ENCODE measurements at places on chromosomes 4 and X.

GRCh38 chr4:1718095-1718850, 2.9 kb downstream of the TMEM129 start:
- DNase-seq = no peak

DNA sequence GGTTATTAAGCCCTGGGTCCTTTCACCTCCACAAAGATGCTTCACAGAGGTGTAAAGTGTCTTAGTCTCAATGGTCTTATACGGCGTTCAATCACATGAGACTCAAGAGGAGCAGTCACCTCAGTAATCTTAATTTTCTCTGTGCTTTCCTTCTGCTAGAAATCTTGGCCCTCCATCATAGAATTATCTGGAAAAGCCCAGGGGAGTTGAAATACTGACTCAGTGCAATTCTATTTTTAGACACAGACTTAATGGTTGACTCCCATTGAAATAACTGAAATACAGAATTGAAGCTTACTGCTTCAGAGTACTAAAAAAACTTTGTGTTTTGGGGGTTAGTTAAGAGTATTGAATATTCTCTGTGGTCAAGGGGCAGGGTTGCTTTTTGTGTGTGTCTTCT, 94.5 kb upstream of the IL15 start:
- no peak for DNase-seq

DNA sequence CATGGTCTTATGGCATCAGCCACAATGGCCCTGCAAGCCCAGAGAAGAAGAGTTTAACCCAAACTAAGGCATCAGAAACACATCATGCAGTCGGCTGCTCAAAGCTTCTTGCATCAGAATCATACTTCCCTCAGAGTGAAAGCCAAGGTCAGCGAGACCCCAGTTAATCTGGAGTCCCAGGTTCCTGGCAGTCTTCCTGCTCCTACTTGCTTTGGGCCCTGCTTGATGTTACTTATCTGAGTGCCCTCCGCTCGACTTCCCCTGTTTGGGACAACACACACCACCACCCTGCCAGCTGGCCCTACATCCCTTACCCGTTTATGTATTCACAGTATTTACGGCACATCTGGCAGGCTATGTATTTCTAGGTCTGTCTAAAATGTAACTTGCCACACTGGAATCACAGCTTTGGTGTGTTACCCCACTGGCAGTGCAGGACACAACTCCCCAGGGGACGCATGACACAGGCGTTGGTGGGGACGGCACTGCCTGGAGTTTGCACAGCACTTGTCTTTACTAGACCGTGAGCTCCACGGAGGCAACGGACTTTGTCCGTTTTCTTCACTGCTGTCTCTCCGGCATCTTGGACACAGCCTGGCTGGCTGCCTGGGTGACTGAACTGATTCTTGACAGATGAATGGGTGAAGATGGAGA, 22.8 kb downstream of the CRMP1 start:
- no peak for DNase-seq

- no peak for DNase-seq
These were observed 19.1 kb downstream of the PIR start for GRCh38 chrX:15474028-15474427.

GRCh38 chrX:148867596-148867995, 367.2 kb downstream of the AFF2 start:
- DNase-seq = no peak

DNA sequence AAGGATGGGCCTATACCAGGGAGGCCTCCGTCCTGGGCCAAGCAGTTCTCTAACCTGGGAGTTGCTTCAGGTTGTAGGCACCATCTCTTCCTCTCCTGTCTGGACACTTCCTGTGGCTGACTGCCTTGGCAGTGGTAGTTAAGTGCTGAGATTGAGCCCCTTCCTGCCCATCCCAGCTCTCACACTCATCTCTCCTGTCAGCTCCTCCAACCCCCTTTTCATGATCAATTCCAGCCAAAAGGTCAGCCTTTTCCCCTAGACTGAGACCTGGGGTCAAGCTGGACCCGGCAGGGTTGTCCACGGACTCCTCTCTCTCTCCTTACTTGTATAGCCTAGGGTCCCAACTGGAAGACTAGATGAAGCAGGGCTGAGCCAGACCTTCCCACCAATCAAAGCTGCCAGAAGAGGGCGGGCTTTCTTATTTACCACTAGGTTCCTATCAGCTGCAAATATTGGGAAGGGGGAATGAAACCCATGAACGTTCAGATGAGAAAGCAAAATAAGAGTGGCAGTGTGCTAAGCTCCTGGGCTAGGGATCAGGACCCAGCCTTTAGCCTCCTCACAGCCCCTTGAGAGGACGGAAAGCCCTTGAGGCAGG, 34.5 kb downstream of the KDM5C start:
- no peak for DNase-seq

GRCh38 chr4:40317916-40318658, 17.0 kb upstream of the CHRNA9 start:
- no peak for DNase-seq

GRCh38 chr4:37852376-37852775, 25.9 kb downstream of the PGM2 start:
- no peak for DNase-seq

GRCh38 chrX:135629342-135629741, 84.1 kb upstream of the CT45A1 start:
- no peak for DNase-seq

GRCh38 chrX:67750694-67751093, 206.9 kb downstream of the AR start:
- no peak for DNase-seq

DNA sequence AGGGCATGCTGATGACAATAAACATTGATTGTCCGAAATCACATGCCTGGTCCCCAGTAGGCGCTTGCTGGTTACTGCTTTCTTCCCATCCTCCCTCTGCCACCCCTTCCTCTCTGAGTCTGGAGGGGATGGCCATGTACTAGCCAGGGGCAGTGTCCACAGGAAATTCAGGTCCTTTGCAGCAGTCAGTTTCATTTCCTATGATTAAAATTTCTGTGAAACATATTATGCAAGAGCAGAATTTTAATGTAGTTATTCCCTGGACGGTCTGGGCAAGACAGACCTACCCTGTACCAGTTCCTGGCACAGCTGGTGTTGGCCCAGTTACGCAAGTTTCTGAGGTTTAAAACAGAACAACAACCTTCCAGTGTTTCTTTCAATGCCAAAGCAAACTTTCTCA, 28.2 kb upstream of the TLR2 start:
- no peak for DNase-seq

GRCh38 chr4:48172651-48173050, 38.6 kb upstream of the TXK start:
- DNase-seq = no peak

- no peak for DNase-seq
These were observed 231.1 kb upstream of the CENPE start for GRCh38 chr4:103429283-103429682.

DNA sequence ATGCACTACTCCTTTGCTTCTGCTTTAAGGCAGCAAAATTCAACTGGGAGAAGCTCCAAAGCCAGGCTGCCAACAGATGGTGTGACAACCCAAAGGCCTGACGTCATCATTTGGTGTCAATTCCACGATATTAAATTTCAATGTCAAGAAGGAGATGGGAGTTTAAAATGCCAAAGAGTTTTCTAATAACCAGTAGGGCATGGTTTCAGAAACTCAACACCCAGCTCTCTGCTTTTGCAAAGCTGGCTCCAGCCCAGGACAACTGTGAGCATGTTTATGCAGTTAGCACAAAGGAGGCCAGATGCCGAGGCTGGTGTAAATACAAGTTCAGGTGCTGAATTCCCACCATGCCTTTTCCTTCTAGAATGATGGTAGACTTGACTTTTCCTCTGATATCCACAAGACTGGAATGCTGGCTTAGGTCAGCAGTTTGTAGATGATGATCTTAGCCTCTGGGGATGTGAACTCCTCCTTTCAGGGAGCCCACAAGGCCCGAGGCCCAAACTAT, 67.3 kb downstream of the AFAP1 start:
- peak; percentile 67 for DNase-seq

DNA sequence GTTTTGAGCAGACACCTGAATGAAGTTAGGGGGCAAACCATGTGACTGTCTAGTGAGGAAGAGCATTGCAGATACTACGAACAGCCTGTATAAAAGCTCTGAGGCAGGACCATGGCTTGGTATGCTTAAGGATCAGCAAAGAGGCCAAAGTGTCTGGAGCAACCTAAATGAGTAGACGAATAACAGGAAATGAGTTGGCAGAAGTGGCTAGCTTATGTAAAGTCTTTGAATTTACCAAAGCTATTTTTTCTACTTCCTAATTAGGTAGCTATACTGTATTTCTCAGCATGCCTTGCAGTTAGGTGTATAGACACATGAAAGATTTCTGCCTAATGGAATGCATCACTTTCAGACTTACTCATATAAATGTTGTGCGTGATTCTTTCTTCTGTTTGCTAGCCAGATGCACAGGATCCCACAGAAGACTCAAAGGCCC, 9.3 kb upstream of the GPRIN3 start:
- DNase-seq = peak; percentile 31

GRCh38 chr4:72582853-72583252, 13.8 kb upstream of the ADAMTS3 start:
- DNase-seq = no peak

GRCh38 chr4:118322831-118323502, 29.8 kb downstream of the PRSS12 start:
- no peak for DNase-seq

GRCh38 chr4:74545448-74545847, 100.5 kb downstream of the AREG start:
- no peak for DNase-seq

DNA sequence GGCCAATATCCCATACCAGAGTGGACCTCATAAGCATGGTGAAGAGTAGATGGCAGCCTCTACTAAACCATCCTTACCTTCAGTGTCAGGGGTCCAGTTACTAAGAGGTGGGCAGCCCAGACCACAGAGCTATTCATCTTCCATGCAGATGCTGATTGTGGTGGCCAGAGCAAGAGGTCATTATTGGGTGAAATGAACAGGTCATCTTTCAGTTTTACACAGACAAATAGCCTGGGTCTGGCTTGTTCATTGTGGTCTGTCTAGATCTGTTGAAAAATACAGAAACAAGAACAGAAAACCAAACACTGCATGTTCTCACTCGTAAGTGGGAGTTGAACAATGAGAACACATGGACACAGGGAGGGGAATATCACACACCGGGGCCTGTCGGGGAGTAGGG, 71.3 kb downstream of the PAK3 start:
- no peak for DNase-seq

DNA sequence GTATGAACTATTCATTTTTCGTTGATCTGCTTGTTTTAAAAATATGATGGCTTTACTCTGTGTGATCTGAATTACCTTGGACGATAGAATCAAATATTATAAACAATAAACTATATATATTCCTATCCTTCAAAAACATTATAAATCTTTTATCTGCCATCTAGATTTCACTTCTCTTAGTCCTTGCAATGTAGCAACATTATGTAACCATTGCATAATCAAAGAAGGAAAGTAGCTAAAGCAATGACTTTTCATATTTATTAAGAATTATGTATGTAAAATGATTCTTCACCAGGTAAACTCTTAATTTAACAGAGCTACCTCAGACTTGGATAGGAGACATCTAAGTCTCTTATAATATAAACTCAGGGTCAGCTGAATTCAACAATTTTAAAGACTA, 210.5 kb downstream of the ADAMTS3 start:
- no peak for DNase-seq

- DNase-seq = no peak
These were observed 39.7 kb downstream of the ITIH6 start for GRCh38 chrX:54758114-54759055.

DNA sequence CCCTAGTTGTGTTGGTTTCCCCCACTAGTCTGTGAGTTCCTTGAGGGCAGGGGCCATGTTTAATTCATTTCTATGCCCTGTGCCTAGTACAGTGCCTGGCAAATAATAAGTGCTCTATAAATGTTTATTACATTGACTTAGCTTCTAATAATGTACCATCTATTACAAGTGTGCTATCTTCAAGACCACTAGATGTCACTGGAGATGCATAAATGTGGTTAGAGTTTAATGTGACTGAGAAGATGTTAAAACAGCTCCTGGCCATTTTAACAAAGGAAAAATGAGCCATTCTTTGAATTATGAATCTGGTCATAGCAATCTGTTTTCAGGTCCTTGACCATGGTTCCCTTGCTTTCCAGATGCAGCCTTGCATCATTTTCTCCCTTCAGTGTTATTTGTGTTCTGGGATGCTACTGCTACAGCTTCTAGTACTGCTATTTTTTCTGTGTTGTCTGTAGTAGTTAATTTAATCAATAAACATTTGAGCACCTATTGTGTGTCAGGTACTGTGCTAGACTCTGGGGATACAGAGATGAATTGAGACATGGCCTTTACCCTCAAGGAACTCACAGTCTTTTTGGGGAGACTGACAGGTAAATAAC, 43.2 kb downstream of the SLC9A6 start:
- no peak for DNase-seq

DNA sequence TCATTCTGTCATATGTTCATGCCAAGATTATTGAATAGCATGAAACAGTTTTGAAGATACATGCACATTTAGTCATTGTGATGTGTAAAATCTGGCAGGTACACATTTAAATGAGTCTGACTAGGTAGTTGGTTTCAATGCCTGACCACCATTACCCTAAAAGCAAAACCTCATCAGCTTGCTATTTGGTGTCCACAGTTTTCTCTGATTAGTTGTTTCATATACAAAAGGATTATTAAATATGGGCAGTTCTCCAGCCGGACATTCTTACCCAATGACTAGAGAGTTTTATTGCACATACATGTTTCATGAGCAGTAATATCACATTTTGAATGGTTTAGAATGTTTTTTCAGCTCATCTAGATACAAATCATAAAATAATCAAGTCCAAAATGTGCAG, 23.7 kb downstream of the DCHS2 start:
- DNase-seq = no peak

DNA sequence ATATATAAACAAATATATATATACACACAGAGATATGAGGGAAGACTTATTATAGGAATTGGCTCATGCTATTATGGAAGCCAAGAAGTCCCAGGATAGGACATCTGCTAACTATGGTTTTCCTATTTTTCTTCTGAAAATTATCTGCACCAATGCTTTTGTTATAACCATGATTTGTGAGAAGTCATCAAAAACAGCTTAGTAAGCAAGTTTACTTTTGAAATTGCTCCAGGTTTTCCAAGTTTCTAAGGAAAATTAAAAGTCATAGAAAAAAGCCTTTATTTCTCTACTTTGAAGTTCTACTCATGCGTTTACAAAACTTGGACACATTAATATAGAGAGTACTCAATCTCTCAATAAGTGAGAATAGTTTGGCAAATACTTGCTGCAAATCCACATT, 213.1 kb downstream of the TRAM1L1 start:
- DNase-seq = no peak

GRCh38 chrX:77442728-77443127, 4.5 kb upstream of the FGF16 start:
- peak; percentile 77 for DNase-seq

GRCh38 chr4:38674258-38675144, 10.5 kb downstream of the KLF3 start:
- no peak for DNase-seq

GRCh38 chr4:181581983-181582382, 661.2 kb upstream of the TENM3 start:
- DNase-seq = no peak

DNA sequence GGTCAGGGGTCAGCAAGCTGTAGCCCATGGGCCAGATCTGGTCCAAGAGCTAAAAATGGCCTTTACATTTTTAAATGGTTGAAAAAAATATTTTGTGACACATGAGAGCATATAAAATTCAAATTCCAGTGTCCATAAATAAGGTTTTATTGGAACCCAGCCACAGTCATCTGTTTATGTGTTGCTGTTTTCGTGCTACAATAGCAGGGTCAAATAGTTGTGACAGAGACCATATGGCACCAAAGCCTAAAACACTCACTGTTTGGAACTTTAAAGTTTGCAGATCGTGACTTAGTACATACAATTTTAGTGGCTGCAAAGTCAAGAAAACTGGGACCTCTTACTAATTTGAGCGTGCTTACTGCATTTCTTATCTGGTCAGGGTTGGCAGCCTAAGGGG, 29.2 kb downstream of the LAMP2 start:
- no peak for DNase-seq

All from non-pigmented ciliary epithelial cell (primary cell).